ENCODE measurements at places on chromosomes 2 and 18. TPM values are rescaled to one million over a fixed set of nuclear protein-coding genes. Genes with fewer than 3 reads are reported as not detected.

The G6PC2 gene
- not detected for polyA plus RNA-seq

The HMSD gene
- not detected for polyA plus RNA-seq

The CRYBA2 gene
- polyA plus RNA-seq = not detected

The CCDC85A gene
- polyA plus RNA-seq = not detected
